ENCODE measurements at places on chromosomes 1 and 21. TPM values are rescaled to one million over a fixed set of nuclear protein-coding genes. Genes with fewer than 3 reads are reported as not detected.

DNA sequence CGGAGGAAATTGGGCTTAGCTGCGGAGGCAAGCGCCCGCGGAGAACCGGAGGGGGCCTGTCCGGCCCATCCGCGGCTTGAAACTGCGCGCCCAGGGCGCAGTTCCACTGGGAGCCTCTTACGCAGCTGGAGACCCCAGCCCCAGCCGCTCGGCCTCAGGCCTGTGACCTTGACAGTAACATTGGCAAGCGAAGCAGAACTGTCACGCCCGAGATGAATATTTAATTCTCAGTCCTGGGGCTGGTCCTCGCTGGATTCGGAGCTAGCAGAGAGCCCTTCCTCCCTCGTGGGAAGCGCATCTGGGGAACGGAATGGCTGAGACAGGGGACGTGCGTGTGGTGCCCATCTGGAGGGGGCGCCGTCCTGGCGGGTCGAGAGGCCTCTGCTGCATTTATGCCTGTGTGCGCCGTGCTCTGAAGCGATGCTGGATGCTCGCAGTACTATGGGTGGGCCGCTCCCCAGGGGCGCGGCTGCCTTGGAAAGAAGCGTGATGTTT lies 928 bp downstream of the SLC6A17 start:
- H3K4me3 ChIP-seq: no peak overlapping the region
- DNase-seq: no peak
- no peak overlapping the region for H3K27ac ChIP-seq
- H3K4me1 ChIP-seq: no peaks in the 10 kb centered on the region
- H3K36me3 ChIP-seq: no peaks in the 10 kb centered on the region
- peaks cover 1% of the 10 kb centered on the region for H3K27me3 ChIP-seq

DNA sequence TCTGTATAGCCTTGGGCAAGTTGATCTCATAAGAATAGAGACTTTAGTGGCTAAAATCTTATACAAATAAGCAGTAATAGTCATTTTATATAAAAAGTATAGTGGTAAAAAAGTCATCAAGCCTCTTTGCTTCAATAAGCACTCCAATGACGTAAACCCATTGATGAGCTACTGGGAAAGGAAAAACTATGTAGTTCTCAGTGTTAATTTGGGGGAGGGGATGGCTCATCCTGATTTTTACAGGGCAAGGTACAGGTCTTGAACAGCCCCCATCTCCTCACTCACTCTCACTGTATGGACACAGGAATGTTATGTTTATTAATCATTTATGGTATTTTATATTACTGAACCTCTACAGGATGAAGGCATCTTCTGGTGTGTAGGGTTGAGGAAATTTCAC lies 38.1 kb upstream of the CD55 start:
- no peak overlapping the region for H3K27ac ChIP-seq
- no peaks in the 10 kb centered on the region for H3K27me3 ChIP-seq
- peaks cover 9% of the 10 kb centered on the region for H3K4me1 ChIP-seq
- no peaks in the 10 kb centered on the region for H3K36me3 ChIP-seq
- H3K4me3 ChIP-seq: no peak overlapping the region
- no peak for DNase-seq

DNA sequence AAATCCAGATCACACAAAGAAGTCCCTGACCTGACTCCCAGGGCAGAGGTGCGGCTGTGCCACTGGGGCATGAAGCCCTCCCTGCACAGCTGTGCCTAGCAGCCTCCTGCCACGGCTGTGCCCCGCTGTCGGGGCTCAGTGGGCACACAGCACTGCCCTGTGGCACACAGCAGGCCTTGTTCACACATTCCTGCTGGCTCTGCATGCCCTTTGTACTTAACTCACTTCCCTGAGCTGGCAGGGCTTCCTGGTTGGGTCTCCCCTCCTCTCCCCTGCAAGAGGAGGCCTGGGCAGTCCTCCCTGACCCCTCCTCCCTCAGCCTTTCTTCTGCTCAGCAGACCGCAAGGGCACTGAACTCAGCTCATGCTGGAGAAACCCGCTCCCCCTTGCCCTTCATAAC lies 14.8 kb downstream of the LHX4 start:
- peaks cover 22% of the 10 kb centered on the region for H3K27me3 ChIP-seq
- no peak overlapping the region for H3K4me3 ChIP-seq
- H3K27ac ChIP-seq: no peak overlapping the region
- H3K4me1 ChIP-seq: peaks cover 54% of the 10 kb centered on the region

DNA sequence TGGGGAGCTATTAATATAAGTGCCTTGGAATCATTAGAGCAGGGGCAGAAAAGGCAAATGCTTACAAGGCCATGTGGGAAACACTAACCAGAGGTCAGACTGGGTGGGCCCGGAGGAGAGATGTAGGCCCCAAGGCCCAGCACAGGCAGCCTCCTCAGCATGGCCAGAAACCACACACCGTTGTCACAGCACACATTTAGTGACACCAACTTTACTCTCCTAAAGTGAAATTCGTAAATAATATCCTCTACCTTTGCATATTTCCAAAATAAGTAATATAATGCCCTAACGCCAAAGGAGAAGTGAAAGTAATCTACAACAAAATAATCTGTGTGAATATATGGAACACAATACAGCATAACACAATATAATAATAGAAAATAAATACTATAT lies 62.6 kb downstream of the KIF21B start:
- DNase-seq: no peak
- H3K4me1 ChIP-seq: no peaks in the 10 kb centered on the region
- no peaks in the 10 kb centered on the region for H3K36me3 ChIP-seq
- H3K4me3 ChIP-seq: no peak overlapping the region
- H3K27ac ChIP-seq: no peak overlapping the region
- H3K27me3 ChIP-seq: peaks cover 14% of the 10 kb centered on the region

DNA sequence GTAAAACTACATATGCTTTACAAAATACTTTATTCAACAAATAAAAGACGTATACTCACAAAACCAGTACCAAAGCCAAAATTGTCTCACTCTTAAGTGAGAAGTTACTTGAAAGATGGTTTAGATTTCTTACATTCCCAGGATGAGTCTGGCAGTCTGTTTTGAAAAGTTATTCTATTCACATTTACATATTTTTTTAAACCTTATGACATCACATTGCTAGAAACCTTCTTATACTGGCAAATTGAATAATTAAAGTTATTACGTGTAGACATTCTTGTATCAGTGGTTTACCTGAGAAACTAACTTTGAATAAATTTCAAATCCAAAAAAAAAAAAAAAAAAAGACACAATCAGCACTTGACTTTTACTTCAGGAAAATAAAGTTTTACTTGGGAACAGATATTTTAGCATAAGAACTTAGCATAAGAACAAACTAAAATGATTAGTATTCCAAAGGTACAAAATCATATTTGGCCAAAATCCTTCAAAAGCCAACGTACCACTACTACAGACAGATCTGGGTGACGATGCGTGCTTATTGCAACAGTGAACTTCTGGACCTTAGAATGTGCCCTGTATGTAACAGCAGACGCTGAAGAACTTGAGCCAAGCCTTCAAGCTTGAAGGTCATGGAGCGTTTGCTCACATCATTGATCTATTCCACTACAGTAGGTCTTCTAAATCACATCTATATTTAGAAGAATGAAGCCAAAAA lies 2.5 kb downstream of the CDC42BPA start:
- peaks cover 9% of the 10 kb centered on the region for H3K4me1 ChIP-seq
- H3K27ac ChIP-seq: peak overlapping the region; percentile 6
- no peaks in the 10 kb centered on the region for H3K27me3 ChIP-seq
- peak; percentile 79 for DNase-seq

Gene KCNJ9
- total RNA-seq: not detected

Gene IRF6
- total RNA-seq: not detected

Gene KLHDC8A
- total RNA-seq: not detected

Gene CD2
- total RNA-seq: not detected

Gene KLHDC7A
- 1.8 TPM for total RNA-seq
